ENCODE measurements at places on chromosomes 3 and 15.

DNA sequence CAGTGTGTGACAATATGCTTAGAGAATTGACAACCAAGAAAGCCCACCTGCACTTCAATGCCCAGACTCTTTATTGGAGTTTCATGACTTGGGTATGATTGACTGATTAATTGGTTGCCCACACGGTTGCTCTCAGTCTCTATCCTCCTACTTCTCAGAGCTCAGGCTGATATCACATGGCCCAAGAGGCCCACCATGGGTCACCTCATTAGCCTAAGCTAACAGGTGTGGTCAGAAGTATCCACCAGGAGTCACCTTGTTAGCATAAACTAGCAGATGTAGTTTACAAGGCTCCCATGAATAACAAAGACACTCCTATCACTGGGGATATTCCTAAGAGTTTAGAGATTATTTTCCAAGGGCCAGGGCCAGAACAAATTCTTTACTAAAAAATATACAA lies 120.2 kb upstream of the MBNL1 start:
- no peak for DNase-seq

DNA sequence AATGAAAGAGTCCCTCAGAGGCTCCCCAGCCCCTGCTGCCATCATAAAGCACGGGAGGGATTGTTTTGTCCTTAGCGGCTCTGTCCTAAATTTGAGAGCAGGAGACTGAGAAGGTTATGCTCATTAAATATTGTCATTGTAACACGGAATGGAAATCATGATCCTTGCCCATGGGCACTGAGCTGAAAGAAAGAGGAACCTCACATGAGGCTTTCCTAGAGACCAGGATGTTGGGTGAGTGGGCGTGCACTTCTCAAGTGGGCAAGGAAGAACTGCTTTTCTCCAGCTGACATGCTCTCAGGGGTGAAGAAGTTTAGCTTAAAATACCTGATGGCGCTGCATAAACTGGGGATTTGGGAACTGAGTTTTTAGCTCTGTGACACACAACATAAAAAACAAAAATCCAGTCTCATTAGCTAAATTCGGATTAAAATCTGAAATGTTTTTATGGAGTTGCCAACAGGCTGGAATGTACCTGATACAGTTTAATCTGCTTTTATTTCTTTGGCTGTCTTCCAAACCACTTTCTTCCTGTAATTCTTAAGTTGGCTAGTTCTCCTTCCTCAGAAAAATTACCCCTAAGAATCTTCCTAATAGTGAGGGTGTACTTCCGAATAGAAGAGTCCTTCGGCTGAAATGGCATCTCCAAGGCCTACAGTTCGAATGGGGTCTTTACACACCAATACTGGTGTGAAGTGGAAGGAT lies 31.7 kb downstream of the ADPGK start:
- peak; percentile 56 for DNase-seq

DNA sequence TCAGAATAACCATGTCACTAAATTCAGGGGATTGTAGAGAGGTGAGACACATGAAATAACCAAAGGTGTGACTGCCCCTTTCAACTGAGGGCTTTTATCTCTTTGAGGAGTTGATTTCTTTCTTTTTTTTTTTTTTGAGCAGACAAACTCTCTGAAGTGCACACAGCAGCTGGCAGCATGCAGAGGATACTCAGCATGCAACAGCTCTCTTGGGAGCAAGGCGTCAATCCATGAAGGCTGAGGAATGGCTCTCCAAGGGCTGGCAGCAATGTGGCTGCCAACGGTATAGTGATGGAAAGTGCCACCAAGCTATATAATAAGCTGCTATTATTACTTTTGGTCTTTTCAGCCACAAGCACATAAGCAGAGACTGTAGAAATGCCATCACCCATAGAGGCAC lies 226.7 kb upstream of the FEZF2 start:
- DNase-seq, result no peak

GRCh38 chr3:75192146-75192616 lies 471.9 kb upstream of the FRG2C start:
- peak; percentile 64 for DNase-seq

DNA sequence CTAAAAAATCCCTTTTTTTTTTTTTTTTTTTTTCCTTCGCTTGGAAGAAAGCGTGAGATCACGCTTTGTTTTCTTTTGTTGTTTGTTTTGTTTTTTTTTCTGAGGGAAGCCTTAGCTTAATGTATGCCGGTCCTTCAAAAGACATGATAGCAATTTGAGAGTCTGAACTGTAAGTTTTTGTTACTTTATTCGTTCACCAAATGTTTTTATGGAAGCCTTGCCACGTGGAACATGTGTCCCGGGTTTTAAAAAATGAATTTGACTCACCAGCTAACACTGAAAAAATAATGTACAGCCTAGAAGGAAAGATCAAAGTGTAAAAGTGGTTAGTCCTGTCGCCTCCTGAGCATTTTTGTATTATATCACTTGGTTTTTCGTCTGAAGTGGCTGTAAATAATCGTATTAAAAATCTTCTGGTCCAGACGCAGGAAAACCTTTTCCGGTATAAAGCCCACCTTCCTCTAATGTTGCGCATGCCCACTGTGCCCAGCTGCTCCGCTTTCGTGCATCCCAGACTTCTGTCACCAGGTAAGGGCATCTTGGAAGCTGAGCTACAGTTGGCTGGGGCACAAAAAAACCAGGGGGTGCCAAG lies 795 bp upstream of the MYNN start:
- DNase-seq, result peak; percentile 81

DNA sequence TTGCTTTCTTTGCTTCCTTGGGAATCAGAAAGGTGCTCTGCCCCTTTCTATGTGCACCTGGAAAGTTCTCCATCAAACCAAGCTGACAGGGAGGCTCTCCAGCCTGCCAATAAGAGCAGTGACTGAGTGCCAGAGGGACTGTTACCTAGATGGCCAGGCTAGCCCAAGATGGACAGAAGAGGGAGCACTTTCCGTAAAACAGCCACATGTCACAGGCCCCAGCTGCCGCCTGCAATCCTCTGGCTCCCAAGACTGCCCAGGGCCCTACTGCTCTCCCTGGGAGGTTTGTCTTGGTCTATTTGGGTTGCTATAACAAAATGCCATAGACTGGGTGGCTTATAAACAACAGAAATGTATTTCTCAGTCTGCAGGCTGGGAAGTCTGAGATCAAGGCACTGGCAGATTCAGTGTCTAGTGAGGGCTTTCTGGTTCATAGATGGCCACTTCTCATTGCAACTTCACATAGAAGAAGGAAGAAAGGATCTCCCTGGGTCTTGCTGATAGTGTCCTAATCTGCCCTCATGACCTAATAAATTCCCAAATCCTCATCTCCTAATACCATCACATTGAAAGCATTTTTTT lies 72.3 kb downstream of the TAMM41 start:
- peak; percentile 62 for DNase-seq

DNA sequence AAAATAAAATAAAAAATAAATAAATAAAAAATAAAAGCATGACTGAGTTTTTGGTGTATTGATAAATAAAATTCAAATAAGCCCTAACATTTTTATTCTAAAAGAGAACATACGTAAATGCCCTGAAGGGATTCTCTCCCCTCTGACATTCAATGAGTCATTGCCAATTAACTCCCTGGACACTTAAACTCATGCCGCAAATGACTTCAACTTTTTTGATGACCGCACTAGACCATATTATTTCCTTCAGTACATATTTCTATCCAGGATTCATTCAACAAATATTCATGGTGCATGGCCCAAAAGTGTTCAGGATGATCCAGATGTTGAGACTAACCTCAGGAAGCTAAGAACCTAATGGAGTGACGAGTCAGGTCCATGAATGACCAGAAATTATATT lies 195.9 kb upstream of the LRRN1 start:
- DNase-seq, result no peak

DNA sequence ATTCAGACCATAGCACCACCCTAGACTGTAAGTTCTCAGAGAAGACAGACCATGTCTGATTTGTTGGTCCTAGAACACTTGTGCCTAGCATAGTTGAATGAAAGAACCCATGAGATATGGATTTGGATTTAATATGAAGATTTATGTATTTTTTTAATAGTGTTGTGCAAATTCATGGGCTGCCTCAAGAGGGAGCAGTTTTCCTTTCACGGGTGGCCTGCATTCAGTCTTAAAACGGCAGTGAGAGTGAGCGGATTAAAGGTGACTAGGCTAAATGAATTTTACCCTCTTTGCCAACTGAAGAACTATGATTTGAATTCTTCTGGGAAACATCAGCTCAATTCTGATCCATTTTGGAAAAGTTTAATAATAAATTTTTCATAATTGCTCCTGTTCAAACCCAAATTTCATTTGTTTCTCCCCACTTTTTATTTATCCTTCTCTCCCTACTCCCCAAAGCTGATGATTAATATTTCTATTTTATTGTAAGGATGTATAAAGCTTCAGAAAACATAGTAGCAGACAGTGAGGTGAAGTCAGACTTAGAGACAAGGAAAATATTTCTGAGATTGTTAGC lies 67.3 kb downstream of the MORC1 start:
- DNase-seq, result peak; percentile 50

DNA sequence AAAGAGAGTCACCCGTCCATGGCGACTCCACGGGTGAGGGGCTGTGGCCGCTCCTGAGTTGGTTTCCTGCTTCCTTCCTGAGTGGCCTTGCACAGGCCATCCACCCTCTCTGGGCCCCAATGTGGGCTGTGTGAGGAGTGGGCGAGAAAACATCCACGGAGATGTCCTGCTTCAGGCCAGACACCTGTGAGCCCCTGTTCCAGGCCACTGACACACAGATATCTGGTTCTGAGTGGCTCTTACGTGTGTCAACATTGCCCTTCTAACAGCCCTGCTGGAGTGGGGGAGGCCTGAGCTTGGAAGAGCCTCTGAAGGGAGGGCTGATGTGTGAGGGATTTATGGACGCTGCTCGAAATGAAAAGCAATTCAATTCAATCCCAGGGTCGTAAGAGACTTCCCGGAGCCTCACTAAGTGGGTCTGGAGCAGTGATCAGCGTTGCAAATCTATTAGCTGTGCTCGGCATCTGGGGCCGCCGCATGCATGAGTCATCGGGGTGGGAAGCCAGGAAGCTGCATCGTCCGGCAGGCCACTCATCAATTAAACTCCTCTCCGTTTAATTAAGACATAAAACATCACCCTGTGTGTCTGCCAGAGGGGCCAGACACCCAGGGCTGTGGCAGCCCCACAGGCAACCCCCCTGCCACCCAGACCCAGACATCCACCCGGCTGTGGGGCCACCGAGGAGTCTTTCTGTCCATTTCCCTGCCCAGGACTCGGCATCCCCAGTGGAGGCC lies 20.0 kb upstream of the PRR23E start:
- DNase-seq, result peak; percentile 64

GRCh38 chr3:184335291-184335660 lies 2.1 kb upstream of the FAM131A start:
- DNase-seq, result peak; percentile 13

DNA sequence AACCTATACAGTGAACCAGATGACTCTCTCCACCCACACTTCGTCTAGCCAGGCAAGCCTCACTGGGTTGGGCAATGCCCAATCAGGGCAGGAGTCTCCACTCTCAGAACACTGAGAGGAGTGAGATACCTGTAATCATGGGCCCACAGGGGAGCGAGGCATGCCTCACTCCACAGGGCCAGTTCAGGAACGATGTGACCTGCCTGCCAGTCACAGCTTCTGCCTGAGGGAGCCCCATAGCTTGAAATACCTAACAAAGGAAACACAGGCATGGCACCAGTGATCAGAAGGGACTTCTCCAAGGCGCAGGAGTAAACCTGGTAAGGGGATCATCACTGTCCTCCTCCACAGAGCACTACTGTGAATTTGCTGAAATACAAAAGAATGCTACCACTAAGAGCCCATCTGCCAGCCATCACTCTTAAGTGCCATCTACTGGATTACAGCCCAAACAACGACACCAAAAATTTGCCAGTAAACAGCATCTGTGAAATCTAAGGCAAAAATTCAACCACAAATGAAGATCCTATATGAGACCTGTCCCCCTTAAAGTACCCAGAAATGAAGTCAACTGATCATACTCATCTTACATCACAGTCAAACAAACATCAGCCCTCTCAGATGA lies 689.9 kb upstream of the SEMA6D start:
- DNase-seq, result no peak

DNA sequence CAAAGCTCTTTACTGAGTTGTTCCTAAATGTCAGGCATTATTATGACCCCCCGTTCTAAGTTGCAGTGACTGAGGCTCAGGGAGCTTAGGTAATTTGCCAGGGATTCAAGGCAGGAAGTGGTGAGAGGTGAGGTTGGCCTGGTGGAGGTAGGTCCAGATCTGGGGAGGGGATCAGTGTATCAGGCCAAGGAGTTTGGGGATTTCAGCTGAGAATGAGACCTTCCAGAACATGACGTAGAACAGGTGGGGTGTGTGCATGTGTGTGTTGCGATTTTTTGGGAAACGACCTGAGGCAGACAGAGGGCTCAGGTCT lies 41.1 kb upstream of the MRPS22 start:
- DNase-seq, result no peak

DNA sequence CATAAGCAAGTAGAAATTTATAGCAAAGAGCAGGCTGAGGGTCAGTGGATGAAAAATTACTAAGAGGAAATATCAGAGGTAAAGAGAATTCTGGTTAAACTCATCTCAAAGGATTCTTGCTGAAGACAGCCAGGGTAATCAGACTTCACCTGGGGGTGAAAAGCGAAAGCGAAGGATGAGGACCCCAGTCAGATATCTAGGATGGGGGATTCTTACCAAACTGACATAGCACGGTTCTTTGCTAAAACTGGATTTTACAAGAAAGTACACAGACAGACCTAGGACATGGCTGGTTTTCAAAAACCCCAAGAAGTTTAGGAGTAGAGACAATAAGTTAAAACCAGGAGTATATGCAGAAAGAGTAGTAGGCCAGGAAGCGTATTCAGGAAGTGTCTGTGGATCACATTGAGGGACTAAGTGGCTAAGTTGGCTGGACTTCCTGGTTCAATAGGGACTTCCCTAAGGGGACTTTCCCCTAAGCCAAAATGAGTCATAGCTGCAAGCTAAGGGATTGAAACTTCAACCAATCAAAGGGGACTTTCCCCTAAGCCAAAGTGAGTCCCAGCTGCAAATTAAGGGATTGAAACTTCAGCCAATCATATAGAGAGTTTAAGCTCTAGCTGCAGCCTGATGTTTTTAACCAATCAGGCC lies 2.4 kb upstream of the CFAP91 start:
- DNase-seq, result peak; percentile 83

- DNase-seq, result peak; percentile 8
Measured at GRCh38 chr3:10744098-10744465, 71.9 kb upstream of the SLC6A11 start.

Measured in lung microvascular endothelial cell (primary cell).